ENCODE measurements at places on chromosomes 11 and 22. TPM values are rescaled to one million over a fixed set of nuclear protein-coding genes. Genes with fewer than 3 reads are reported as not detected.
A peak's percentile ranks its signal among the peaks of the same experiment; 100 is the strongest.

Gene MRGPRF
- not detected for total RNA-seq

Gene MYBPC3
- total RNA-seq = not detected

Gene MYO18B
- not detected for total RNA-seq

- no peak overlapping the region for H3K4me3 ChIP-seq
- H3K36me3 ChIP-seq = no peaks in the 10 kb centered on the region
- DNase-seq = no peak
Measured at GRCh38 chr11:60150279-60150678, 32.6 kb downstream of the MS4A6A start.

GRCh38 chr22:20524004-20524481 lies 16.6 kb downstream of the MED15 start:
- peaks cover 69% of the 10 kb centered on the region for H3K4me1 ChIP-seq
- peaks cover 7% of the 10 kb centered on the region for H3K36me3 ChIP-seq
- peak overlapping the region; percentile 59 for H3K27ac ChIP-seq
- H3K4me3 ChIP-seq = no peak overlapping the region
- no peaks in the 10 kb centered on the region for H3K27me3 ChIP-seq
- DNase-seq = no peak

- no peak for DNase-seq
- H3K36me3 ChIP-seq = no peaks in the 10 kb centered on the region
- no peak overlapping the region for H3K27ac ChIP-seq
- peaks cover 6% of the 10 kb centered on the region for H3K27me3 ChIP-seq
- no peaks in the 10 kb centered on the region for H3K4me1 ChIP-seq
Measured at GRCh38 chr22:47457509-47458300, 695.3 kb downstream of the TBC1D22A start.

DNA sequence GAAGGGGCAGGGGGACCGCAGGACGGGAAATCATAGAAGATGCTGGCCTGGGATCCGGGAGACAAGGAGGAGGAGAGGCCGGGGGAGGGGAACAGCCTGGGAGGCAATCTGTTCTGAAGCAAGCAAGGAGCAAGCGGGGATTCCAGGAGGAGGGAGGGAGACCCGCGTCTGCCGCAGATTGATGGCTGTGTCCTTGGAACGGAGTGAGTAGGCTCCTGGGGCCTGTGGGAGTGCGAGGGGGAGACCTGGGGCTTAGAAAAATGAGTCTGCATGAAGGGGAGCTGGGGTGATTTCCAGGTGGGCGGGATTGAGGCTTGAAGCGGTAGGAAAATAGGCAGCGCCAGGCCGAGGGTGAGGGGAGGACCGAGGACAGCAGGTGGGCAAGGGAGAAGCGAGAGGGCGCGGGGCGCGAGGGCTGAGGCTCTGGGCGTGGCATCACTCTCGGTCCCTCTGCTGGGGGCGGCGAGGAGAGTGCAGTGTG lies 1.6 kb upstream of the LRRC55 start:
- no peak overlapping the region for H3K4me3 ChIP-seq
- H3K27me3 ChIP-seq = peaks cover 45% of the 10 kb centered on the region
- no peaks in the 10 kb centered on the region for H3K36me3 ChIP-seq
- no peak for DNase-seq

DNA sequence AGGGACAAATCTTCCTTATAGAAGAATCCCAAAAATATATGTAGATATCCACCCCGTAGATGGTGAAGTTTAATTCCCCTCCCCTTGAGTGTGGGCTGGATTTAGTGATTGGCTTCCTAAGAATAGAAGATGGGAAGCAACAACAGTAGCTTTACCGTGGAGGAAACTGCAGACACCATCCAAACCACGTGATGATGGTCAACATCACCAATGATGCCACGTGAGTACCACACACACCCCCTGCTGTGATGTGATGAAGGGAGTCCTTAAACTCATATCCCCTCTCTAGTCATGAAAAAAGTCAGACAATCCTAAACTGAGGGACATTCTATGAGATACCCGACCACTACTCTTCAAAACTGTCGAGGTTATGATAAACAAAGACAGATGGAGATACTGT lies 76.4 kb upstream of the SLC22A12 start:
- no peak overlapping the region for H3K4me3 ChIP-seq
- H3K27ac ChIP-seq = no peak overlapping the region

GRCh38 chr11:4682623-4683419 lies 14.8 kb downstream of the OR51E2 start:
- H3K27me3 ChIP-seq = no peaks in the 10 kb centered on the region
- H3K4me3 ChIP-seq = no peak overlapping the region
- no peak overlapping the region for H3K27ac ChIP-seq

GRCh38 chr22:46842606-46843005 lies 80.2 kb downstream of the TBC1D22A start:
- H3K27ac ChIP-seq = no peak overlapping the region
- peaks cover 7% of the 10 kb centered on the region for H3K36me3 ChIP-seq
- no peaks in the 10 kb centered on the region for H3K27me3 ChIP-seq
- no peak for DNase-seq
- H3K4me3 ChIP-seq = no peak overlapping the region

DNA sequence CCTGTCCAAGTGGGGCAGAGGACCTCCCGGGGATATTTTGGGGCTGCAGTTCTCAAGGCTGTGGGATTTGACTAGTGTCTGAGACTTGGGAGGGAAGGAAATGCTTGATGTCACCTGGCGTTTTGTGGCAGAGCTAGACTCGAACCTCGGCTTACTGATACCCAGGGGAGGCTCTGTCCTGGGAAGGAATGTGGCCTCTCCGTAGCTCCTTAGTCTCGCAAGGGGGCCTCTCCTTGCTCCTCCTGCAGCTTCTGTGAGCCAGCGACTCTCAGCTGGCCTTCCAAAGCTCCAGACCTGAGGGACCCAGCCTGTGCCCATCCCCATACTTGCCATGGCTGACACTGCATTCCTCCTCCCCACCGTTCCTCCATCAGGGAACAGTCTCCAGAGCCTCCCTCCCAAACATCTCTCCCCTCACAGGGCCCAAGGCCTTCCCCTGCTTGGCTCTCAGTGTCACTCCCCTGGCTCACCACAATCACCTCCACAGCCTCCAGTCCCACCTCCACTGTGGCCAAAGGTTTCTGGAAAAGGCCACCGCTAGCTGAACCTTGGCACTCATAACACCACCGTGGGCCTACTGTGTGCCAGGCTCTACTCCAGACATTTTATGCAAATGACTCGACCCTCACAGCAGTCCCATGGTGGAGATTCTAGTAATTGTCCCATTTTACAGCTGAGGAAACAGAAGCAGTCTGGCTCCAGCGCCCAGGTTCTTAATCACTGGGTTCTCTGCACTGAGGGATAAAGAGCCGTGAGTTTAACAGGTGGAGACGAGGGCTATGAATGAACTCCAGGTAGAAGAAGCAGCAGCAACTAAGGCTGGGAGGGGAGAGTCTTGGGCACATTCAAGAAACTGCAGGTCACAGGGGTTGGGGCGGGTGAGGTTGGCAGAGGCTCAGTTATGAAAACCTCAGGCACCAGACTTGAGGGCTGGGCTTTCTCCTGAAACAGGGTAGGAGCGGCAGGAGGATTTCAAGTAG lies 12.1 kb downstream of the P2RY2 start:
- H3K27me3 ChIP-seq = no peaks in the 10 kb centered on the region
- H3K4me1 ChIP-seq = no peaks in the 10 kb centered on the region
- no peak overlapping the region for H3K4me3 ChIP-seq
- no peaks in the 10 kb centered on the region for H3K36me3 ChIP-seq

- H3K4me3 ChIP-seq = no peak overlapping the region
- no peak overlapping the region for H3K27ac ChIP-seq
- no peaks in the 10 kb centered on the region for H3K27me3 ChIP-seq
- no peaks in the 10 kb centered on the region for H3K36me3 ChIP-seq
- peaks cover 7% of the 10 kb centered on the region for H3K4me1 ChIP-seq
Measured at GRCh38 chr11:72439455-72439854, 5.1 kb upstream of the CLPB start.

DNA sequence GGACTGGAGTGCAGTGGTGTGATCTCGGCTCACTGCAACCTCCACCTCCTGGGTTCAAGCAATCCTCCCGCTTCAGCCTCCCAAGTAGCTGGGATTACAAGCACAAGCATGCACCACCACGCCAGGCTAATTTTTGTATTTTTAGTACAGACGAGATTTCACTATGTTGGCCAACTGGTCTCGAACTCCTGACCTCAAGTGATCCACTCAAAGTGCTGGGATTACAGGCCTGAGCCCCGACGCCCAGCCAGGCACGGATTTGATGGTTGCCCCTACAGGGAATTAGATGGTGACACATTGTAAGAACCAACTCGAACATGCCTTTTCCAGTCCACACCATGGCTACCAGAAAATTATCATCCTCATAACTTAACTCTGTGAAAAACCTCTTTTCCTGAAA lies 26.8 kb upstream of the RTL6 start:
- no peaks in the 10 kb centered on the region for H3K4me1 ChIP-seq
- H3K36me3 ChIP-seq = no peaks in the 10 kb centered on the region
- no peak for DNase-seq
- no peak overlapping the region for H3K4me3 ChIP-seq
- H3K27ac ChIP-seq = no peak overlapping the region

GRCh38 chr11:28296426-28296825 lies 188.2 kb downstream of the METTL15 start:
- H3K4me3 ChIP-seq = no peak overlapping the region
- H3K36me3 ChIP-seq = no peaks in the 10 kb centered on the region
- no peaks in the 10 kb centered on the region for H3K27me3 ChIP-seq

DNA sequence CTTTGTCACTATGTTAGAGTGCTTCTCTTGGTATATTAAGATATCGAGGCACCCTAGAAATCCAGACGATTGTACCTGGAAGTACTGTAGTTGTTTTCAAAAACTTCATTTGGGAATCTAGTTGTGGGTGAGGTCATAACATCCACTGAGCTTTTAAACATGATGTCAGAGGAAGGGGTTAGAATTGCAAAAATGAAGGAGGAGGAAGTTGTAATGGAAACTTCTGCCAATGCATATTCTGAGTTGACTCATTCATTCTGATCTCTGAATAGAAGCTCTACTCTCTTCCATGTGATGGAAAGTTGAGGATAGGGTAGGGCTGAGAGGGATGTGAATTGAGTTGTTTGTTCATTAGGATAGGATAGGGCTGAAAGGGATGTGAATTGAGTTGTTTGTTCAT lies 7.7 kb downstream of the CD44 start:
- peaks cover 50% of the 10 kb centered on the region for H3K36me3 ChIP-seq
- H3K27ac ChIP-seq = peak overlapping the region; percentile 91
- peaks cover 75% of the 10 kb centered on the region for H3K4me1 ChIP-seq
- no peak overlapping the region for H3K4me3 ChIP-seq
- H3K27me3 ChIP-seq = no peaks in the 10 kb centered on the region
- no peak for DNase-seq

- peak overlapping the region; percentile 32 for H3K27ac ChIP-seq
- no peak overlapping the region for H3K4me3 ChIP-seq
- no peak for DNase-seq
- no peaks in the 10 kb centered on the region for H3K27me3 ChIP-seq
- H3K4me1 ChIP-seq = peaks cover 20% of the 10 kb centered on the region
Measured at GRCh38 chr11:67344264-67344663, 9.1 kb downstream of the POLD4 start.

- H3K27me3 ChIP-seq = no peaks in the 10 kb centered on the region
- DNase-seq = no peak
- H3K27ac ChIP-seq = no peak overlapping the region
- H3K4me3 ChIP-seq = no peak overlapping the region
- no peaks in the 10 kb centered on the region for H3K36me3 ChIP-seq
Measured at GRCh38 chr11:2557381-2557780, 112.6 kb downstream of the KCNQ1 start.

- no peak for DNase-seq
- no peaks in the 10 kb centered on the region for H3K36me3 ChIP-seq
- no peaks in the 10 kb centered on the region for H3K4me1 ChIP-seq
- no peaks in the 10 kb centered on the region for H3K27me3 ChIP-seq
- no peak overlapping the region for H3K27ac ChIP-seq
Measured at GRCh38 chr11:133202816-133203215, 329.5 kb downstream of the OPCML start.

- H3K4me3 ChIP-seq = no peak overlapping the region
- peaks cover 4% of the 10 kb centered on the region for H3K27me3 ChIP-seq
- peaks cover 21% of the 10 kb centered on the region for H3K4me1 ChIP-seq
- DNase-seq = no peak
Measured at GRCh38 chr11:46280706-46281105, 3.2 kb downstream of the CREB3L1 start.

DNA sequence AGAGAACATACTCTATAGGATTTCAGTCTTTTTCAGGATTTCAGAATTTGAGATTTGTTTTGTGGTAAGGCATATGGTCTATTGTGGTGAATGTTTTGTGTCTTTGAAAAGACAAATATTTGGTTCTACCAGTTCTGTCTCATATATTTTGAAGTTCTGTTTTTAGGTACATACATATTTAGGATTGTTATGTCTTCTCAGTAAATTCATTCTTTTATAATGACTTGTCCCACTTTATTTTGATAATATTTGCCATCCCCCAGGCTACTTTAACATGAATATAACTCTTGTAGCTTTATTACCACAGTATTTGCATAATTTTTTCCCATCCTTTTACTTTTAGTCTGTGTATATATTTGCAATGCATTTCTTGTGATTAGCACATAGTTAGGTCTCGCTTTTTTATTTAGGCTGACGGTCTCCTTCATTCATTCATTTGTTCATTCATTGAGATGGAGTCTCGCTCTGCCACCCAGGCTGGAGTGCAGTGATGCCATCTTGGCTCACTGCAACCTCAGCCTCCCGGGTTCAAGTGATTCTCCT lies 32.1 kb downstream of the MTMR3 start:
- H3K36me3 ChIP-seq = no peaks in the 10 kb centered on the region
- peaks cover 10% of the 10 kb centered on the region for H3K4me1 ChIP-seq
- H3K4me3 ChIP-seq = no peak overlapping the region
- DNase-seq = no peak

DNA sequence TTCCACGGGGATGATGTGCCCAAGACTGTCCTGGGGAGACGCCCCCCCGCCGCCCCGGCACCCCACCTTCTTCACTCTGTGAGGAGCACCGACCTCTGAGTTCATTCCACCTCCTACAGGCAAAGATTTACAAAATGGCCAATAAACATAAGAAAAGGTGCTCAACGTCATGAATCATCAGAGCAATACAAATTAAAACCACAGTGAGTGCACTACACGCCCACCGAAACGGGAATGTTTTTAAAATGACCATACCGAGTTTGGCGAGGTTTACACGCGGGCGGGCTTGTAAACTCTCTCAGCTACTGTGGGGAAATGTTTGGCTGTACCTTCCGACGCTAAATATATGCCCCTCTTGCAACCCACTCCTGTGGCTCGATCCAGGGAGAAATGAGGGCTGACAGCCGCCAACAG lies 7.9 kb downstream of the NPTXR start:
- DNase-seq = no peak
- no peak overlapping the region for H3K4me3 ChIP-seq
- H3K27me3 ChIP-seq = no peaks in the 10 kb centered on the region
- no peaks in the 10 kb centered on the region for H3K4me1 ChIP-seq

DNA sequence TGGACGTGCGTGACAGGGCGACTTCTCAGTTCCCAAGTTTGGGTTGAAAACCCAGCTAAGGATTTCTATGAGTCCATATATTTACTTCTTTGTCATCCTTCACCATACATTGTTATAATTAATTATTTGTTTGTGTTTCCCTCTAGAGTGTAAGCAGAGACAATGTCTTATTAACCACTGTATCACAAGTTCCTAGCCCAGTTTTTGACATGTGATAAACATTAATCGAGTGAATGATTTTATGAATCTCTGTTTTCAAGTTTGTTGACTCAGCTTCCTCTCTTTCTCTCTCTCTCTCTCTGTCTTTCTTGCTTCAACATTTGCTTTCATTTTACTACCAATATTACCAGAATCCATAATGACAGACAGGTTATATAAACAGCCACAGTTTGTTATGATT lies 1259.6 kb upstream of the TENM4 start:
- H3K4me1 ChIP-seq = no peaks in the 10 kb centered on the region
- no peak for DNase-seq
- no peaks in the 10 kb centered on the region for H3K36me3 ChIP-seq
- no peak overlapping the region for H3K4me3 ChIP-seq

- no peak for DNase-seq
- no peak overlapping the region for H3K27ac ChIP-seq
- no peaks in the 10 kb centered on the region for H3K4me1 ChIP-seq
- no peak overlapping the region for H3K4me3 ChIP-seq
- no peaks in the 10 kb centered on the region for H3K36me3 ChIP-seq
Measured at GRCh38 chr11:13644997-13645687, 23.3 kb upstream of the FAR1 start.

Data from T-cell (primary cell).